Right ventricle myocardium inferior (tissue), 1 donor: ENCODE measurements at places on chromosomes 1 and 21.

- no peak for DNase-seq
Observed at GRCh38 chr21:39444421-39445180, 977 bp downstream of the LCA5L start.

- DNase-seq: no peak
Observed at GRCh38 chr1:219331424-219331823, 157.7 kb downstream of the LYPLAL1 start.

DNA sequence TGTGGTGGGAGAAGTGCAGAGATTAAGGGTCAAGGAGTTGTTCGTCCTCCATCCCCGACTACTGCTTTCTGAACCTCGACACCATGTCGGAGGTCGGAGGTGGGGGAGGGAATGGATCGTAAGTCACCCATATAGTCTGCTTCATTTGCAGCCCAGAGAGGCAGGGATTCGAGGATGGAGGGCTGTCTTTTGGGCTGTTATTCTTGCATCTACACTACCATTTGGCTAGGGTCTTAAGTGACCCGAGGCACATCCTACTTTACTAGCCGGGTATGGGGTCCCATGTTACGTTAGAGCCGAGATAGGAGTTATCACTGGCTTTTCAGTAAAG, 578 bp downstream of the USP21 start:
- DNase-seq: no peak

- no peak for DNase-seq
Observed at GRCh38 chr1:240998024-240998423, 359.0 kb downstream of the RGS7 start.

DNA sequence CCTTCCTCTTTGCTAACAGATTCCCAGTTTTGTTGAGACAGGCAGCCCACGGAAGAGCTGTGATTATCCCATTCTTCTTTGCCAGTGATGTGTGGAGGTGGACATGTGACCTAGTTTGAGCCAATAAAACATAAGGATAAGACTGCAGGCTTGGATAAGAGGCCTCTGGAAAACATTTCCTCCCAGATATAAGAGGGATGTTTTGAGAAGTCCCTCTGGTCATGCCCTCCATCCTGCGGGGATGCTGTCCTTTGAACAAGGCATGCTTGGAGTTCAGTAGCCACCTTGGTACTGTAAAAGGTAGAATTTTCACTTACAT, 155.7 kb downstream of the TM2D1 start:
- DNase-seq: no peak

DNA sequence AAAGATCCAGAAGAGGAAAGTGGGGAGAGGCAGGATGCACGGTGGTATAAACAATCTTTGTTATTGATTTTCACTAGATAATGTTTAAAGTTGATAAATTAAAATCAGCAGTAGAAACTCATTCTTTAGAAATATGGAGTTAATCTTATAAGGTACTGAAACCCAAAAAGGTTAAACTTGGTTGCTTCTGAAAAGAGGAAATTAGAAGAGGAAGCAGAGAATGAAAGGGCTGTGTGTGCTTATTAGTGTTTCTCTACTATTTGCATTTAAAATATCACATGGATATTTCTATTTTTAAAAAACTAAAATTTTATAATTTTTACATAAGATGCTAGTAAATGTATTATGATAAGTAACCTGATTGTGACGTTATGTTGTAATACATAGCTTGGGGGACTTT, 24.4 kb downstream of the C1orf141 start:
- no peak for DNase-seq

DNA sequence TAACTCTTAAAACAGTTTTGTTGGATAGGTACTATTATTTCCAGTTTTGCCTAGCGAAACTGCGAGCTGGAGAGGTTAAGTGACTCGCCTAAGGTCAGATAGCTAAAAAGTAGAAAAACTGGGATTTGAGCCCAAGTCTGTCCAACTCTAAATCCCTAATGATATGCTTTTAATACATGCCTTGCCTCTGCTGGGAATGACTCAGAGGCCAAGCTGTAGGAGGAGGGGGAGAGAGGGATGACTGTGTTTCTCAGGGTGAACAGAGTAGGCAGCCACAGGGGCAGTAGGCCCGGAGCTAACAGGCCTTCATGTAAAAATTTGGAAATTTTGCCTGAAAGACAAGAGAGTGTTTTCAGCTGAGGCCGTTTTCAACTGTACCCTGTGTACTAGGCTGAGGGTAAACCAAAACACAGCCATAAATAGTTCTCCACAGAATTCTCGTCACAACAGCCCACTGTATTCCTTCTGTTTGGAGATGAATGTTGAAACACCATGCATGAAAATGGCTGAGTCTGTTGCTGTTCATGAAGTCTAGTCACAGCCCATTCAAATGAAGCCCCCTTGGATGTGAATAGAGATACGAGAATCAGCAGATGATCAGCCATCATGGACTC, 107.5 kb upstream of the HOOK1 start:
- peak; percentile 63 for DNase-seq

DNA sequence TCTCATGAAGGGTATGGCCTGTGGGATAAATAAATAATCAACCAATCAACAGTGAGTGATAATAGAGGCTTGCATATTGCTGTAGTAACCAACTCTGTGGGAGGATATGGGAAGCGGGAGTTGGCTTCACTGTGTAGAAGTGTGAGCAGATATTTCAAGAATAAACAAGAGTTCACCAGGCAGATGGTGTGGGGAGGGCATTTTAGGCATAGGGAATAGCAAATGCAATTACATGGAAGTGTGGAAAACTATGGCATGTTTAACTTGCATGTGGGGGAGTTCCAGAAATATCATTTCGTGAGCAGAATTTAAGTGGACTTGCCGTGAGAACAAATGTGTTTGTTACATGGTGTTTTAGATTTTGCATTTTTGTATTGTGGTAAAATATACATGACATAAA, 95.2 kb downstream of the SPATA46 start:
- DNase-seq: no peak

GRCh38 chr1:202210385-202210784, 16.8 kb downstream of the LGR6 start:
- no peak for DNase-seq

DNA sequence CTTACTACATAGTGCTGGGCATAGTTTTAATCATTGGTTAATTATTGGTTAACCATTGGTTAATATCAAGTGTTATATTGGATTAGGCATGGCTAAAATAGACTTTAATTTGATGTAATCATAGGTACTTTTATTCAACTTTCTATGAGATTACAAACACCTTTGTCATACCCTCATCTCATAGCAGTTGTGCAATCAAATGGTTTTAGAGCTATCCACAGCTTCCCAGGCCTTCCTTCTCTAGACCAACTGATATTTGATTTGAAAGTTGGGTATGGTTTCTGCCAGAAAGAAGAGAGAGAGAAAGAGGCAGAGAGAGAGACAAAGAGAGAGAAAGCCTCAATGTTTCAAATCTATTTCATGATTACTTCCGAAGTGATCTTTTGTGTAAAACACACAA, 9.6 kb upstream of the RGS1 start:
- no peak for DNase-seq
